Natural killer cell (primary cell): ENCODE measurements at places on chromosomes 7 and 10.

GRCh38 chr10:61338146-61338545 is 115.0 kb downstream of the TMEM26 start:
- DNase-seq, result no peak

DNA sequence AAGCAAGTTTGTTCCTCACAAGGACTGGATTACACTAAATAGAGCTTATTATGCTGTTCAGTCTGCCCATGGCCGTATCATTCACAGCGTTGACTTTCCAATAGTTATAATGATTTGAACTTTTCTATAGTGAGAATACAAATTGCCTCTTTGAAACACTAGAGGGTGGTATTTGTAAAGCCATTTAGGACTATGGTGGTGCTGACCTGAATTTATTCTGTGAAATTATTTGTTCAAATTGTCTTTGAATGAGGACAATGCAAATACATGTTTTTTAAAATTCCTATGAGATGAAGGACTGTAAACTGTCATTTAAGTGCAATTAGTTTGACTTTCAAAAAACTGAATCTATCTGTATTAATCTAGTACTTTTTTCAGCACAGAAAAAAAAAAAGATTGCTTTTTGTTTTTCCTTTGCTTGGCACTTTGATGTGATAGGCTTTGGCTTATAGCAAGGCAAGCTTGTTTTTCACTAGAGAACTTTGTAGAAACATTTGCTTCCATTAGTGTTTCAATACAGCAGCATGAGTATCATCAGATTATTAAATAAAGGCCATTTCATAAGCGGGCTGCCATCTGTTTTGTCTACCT is 122.7 kb upstream of the TMEM229A start:
- DNase-seq, result no peak

- DNase-seq, result no peak
These were observed 43.3 kb downstream of the DOCK1 start for GRCh38 chr10:126948355-126949160.

- no peak for DNase-seq
These were observed 376.2 kb upstream of the SEMA3C start for GRCh38 chr7:81294897-81295515.

DNA sequence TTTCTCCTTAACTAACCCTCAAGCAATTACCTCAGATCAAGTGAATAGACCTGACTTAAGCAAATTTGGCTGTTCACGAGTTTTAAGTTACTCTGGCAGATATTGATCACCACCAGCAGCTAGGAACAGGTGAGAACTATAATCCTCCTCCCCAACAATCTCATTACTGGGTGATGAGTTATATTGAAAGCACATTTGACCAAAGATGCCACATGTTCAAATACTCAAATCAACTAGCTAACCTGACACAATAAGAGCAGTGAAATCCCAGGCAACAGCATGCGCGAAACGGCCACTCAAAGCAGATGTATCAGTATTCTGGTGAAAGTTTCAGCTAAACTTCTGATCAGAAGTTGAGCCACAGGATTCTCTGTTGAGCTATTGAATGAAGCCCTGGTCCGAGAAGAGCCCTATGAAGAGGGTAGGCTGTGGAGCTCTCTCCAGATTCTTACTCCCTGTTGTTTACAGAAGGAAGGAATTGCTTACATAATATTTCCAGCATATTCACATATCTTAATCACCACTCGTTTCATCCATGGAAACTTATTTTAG is 52.6 kb downstream of the CAV1 start:
- no peak for DNase-seq

- DNase-seq, result no peak
These were observed 52.4 kb upstream of the SEMA3C start for GRCh38 chr7:80971225-80971624.
